ENCODE measurements at places on chromosomes 5 and 9.

- no peak for DNase-seq
Observed at GRCh38 chr5:169272731-169273427, 28.1 kb downstream of the SLIT3 start.

DNA sequence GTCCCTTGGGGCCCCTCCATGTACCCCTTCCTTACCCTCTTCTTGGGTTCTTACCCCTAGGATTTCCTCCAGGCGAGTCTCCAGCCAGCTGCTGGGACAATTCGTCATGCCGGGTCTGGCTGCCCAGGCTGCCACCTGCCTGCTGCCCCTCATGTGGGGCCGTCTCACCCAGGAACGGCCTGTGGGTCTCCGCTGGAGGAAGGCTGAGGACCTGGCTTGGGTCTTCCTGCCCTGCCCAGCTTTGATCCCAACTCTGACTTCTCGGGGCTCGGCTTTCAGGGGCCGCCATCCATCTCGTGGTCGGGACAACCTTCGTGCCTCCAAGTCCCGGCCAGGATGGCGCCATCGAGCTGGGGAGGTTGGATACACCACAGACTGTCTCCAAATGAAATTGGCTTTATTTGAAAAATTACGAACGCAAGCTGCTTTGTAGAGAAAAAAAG, 38.1 kb downstream of the HMCN2 start:
- DNase-seq = no peak

DNA sequence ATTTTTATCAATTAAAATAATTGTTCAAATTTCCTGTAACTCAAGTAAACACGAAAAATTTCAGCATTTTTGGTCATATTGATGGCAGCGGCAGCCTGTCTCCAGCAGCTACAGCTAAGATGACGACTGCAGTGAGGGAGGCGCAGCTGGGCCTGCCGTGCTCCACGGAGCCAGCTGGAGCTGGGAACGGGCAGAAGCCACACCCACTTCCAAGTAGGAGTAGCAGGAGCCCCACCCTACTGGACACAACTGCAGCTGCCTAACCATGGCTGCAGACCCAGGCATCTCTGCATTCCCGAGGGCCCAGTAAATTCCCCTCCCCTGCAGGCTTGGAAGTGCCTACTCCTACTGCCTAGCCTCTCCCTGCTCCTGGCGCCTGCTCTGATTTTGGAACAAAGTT, 2031.7 kb downstream of the EFNA5 start:
- DNase-seq = no peak

- DNase-seq = no peak
Observed at GRCh38 chr5:127785098-127785927, 82.1 kb downstream of the CCDC192 start.

GRCh38 chr5:14097998-14098471, 45.1 kb upstream of the TRIO start:
- DNase-seq = no peak

DNA sequence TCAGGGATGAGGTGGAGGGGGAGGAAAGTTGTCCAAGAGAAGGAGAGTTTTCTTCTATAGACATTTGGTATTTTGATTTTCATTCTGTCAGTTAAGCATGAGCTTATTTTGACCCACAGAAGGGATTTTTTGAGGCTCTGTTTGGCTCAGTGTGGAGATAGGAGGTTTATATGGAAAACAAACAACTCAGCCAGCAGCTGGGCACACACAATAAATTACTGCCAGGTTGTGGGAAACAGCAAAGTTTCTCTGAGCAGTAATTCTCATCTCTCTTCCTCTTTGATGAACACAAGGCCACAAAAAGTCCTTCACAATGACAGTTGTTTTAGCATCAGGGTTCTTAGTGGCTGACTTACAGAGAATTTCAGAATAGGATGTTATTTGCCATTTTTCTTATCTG, 486.1 kb downstream of the KDM4C start:
- no peak for DNase-seq

DNA sequence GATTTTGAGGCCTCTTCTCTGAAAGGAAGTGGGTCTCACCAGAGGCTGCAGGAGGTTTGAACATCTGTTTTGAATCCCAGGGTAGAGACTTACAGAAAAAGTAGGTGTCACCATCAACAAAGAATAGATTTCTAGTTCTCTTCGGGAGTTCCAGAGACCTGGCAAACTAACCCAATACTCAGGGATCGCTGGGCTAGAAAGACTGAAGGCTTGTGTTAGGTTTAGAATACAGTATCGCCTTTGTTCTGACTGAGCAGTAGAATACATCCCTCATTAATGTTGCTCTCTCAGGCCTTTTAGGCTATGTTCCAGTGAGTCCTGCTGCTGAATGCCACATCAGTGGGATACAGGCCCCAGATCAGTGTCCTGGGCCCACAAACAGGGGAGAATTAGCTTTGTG, 27.2 kb downstream of the RUSC2 start:
- peak; percentile 50 for DNase-seq

DNA sequence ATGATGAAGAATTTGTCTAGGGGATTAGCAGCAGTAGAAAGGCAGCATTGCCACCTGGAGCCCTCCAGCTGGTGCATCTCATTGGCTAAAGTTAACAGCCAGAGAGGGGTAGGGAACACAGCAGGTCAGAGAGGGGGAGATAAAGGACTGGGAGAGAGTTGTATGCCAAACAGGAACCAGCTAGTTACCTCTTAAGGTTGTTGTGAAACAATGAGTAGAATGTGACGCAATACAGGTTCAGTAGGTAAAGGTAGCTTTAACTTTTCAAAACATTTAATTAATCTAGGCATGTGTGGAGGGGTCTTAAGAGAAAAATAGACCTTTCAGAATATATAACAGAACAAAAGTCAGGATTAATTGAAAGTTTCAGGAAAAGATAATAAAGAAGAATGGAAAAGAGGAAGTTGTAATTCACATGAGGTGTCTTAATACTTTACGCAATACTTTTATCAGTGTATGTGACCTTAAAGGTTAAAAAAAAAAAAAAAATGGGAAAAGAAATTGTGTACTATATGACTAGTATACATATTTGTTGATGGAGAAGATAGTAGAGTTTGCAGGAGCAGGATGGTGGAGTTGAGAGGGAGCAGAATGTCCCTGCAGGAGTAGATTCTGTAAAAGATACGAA, 14.3 kb downstream of the FBXO38 start:
- no peak for DNase-seq

GRCh38 chr9:127817881-127818434, 15.3 kb downstream of the FPGS start:
- no peak for DNase-seq

DNA sequence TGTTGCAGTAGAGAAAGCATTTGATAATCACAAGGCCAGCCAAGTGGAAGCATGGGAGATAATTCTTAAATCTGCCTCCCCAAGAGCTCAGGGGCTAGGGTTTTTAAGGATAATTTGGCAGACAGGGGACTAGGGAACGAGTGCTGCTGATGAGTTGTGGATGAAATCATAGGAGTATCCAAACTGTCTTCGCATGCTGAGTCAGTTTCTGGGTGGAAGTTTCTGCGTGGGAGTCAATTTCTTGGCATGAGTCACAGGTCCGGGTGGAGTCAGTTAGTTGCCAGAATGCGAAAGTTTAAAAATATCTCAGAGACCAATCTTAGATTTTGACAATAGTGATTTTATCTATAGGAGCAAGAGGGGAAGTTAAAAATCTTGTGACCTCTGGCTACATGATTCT, 112.6 kb downstream of the TMC1 start:
- no peak for DNase-seq

- no peak for DNase-seq
Observed at GRCh38 chr5:73066466-73066865, 53.9 kb upstream of the TMEM171 start.

- no peak for DNase-seq
Observed at GRCh38 chr9:133139246-133140173, 18.5 kb upstream of the RALGDS start.

GRCh38 chr9:133163504-133164172, at the start of gene GBGT1:
GBGT1 (minus strand) TSS chr9:133163914; CDS start chr9:133162412, 1,502 bp downstream.
- DNase-seq = peak; percentile 38

DNA sequence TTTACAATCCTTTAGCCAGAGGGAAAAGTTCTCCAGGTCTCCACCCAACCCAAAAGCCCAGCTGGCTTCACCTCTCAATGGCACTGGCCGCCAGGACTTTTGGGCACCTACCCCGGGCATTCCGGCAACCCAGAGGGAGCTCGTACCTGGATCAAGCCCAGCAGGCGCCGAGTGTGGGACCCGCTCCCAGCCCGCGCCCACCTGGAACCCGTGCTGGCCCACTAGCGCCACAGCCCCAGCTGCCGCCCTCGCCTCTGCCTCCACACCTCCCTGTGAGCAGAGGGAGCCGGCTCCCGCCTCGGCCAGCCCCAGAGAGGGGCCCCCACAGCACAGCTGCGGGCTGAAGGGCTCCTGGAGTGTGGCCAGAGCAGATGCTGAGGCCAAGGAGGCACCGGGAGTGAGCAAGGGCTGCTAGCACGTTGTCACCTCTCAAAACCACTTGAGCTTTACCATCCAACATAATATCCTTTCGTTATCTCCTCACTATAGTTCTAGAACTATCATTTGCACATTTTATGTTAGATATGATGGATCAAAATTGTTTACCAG, 69.7 kb downstream of the GCNT1 start:
- no peak for DNase-seq

GRCh38 chr9:85884256-85884655, 56.7 kb upstream of the NAA35 start:
- no peak for DNase-seq

GRCh38 chr5:143673676-143674468, 138.1 kb upstream of the HMHB1 start:
- DNase-seq = no peak

GRCh38 chr5:446883-447263, 3.9 kb downstream of the EXOC3 start:
- DNase-seq = no peak

- DNase-seq = no peak
Observed at GRCh38 chr5:40428126-40428525, 251.6 kb upstream of the PTGER4 start.

DNA sequence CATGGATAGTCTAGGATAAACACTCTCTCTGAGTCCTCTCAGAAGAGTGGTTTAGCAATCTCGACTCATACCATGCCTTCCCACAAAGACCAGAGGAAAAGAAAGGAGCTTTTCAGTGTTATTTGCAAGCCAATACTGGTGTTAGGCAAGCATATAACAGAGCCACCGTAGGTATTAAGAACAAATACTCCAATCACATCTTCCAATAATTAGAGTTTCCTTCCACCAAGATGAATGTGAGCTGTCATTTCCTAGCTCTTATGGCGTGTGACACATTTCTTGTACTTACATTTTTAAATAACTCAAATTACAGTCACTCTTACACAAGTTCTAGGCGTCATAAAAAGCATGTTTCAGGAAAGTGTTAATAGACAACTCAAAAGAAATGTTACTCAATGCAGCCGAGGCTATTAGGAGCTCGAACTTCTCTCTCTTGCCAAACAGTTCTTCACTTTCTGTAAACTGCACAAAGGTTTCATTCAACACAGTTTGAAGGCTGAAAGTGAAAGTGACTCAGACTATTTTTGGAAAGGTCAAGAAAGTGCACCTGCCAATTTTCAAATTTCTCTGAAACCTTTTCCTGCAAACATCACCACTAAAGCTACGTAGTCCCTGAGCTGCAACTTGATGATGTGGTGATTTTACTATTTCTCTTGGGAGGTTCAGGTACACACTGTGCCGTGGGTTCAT, 153.8 kb downstream of the AUH start:
- no peak for DNase-seq
